ENCODE measurements at places on chromosomes 12 and 14.

DNA sequence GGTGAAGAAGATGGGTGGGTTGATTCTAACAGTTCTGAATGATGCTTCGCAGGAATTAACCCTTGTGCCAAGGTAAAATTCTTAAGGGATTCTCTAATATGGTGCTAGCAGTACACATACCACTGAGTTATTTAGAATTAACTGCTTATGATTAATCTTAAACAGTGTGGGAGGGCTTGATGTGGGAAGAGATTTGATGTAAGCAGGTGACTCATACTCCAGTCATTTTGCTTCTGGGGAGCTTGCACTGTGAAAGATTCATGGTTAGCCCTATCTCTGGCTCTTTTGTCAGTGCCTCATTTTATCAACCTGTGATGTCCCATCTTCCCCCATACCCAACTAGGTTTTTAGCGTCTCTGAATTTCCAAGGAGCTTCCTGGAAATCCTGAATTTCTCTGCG, 83.8 kb downstream of the NRXN3 start:
- H3K4me3 ChIP-seq = no peak overlapping the region
- no peak for DNase-seq
- no peak overlapping the region for H3K27ac ChIP-seq

DNA sequence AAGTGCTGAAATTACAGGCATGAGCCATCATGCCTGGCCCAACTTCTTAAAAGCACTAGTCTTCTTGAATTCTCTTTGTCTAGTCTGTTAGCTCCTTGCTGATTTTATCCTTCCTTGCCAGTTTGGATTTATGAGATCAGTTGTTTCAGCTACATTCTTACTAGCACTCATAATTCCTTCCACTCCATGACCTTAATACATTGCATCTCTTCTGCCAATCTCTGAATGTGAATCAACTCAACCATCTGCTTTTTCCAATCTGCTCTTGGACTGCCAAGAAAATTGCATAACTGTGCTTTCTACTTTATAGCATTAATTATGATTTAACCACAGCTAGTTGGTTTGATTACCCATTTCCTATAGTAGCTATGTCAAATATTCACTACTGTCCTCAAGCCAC, 14.9 kb upstream of the HEATR5A start:
- no peaks in the 10 kb centered on the region for H3K27me3 ChIP-seq
- peaks cover 11% of the 10 kb centered on the region for H3K4me1 ChIP-seq
- H3K36me3 ChIP-seq = peaks cover 5% of the 10 kb centered on the region
- no peak overlapping the region for H3K27ac ChIP-seq
- DNase-seq = no peak

DNA sequence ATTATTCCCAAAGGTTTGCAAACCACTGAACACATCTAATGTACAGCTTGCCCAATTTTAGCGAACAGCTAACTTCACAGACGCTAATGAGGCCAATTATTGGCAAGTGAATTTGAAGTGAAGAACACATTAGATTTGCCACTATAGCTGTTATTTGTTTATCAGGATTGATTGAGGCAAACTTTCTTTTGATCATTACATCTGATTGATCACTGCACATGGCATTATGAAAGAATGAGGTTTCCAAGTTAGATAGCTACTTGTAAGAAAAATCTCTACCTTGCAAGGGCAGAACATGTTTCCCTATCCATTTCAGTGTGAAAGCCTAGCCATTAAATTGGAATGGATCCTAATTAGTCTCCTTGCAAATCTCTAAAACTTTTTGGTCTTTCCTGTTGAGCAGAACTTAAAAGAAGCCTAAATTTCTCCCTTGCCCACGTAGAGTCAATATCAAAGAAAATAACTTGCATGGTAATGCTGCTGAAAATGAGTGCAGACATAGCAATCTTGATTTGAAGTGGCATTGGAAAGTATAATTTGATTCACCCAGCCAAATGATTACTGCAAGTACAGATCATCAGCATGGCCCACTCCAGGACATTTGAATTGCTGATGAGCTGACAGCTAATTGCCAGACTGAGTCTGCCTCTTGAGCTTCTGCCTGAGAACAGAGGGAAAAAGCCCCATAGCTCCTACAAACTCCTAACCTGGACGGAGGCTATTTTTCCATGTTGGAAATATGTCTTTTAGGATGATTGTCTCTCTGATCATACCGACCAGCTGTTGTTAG, 98.6 kb downstream of the TPH2 start:
- H3K27me3 ChIP-seq = no peaks in the 10 kb centered on the region
- H3K4me3 ChIP-seq = no peak overlapping the region
- H3K36me3 ChIP-seq = no peaks in the 10 kb centered on the region
- no peak overlapping the region for H3K27ac ChIP-seq

GRCh38 chr12:77294016-77294415, 228.6 kb upstream of the E2F7 start:
- H3K36me3 ChIP-seq = no peaks in the 10 kb centered on the region
- no peak overlapping the region for H3K4me3 ChIP-seq
- H3K27ac ChIP-seq = no peak overlapping the region
- H3K4me1 ChIP-seq = no peaks in the 10 kb centered on the region
- DNase-seq = no peak
- H3K27me3 ChIP-seq = no peaks in the 10 kb centered on the region

DNA sequence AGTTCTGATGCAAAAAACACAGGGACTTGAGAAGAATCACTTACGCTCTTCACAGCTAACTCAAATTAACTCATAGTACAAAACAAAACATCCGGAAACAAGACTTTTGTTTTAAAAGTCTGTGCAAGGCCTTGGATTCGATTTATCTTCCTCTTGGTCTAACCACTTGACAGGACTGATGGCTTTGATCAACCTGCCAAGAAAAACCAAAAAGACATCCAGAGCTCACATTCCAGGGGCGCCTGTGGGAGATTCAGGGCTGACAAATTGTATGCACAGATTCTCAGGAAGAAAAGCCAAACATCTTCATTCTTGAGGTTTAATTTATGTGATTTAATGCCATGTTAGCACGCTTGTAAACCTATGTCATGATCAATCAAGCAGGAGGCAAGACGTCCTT, 129.1 kb upstream of the TMCC3 start:
- H3K4me1 ChIP-seq = no peaks in the 10 kb centered on the region
- no peaks in the 10 kb centered on the region for H3K27me3 ChIP-seq
- no peak overlapping the region for H3K4me3 ChIP-seq

DNA sequence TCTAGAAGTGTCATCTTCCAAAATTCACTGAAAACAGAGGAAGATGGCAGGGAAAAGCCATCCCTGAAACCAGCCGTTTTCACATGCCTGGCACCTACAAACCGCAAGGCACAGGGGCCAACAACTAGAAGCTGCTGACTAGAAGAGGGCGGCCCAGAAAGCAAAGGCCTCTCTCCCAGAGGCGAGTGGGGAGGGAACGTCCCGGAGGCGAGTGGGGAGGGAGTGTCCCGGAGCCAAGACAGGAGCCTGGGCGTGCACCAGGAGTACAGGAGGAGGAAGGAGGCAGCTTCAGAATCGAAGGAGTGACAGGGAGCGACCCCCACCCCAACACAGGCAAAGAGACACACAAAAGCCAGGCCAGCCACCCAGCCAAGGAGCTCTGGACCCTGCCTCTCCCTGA, 21.0 kb downstream of the ANKLE2 start:
- no peak overlapping the region for H3K27ac ChIP-seq
- DNase-seq = no peak
- H3K4me3 ChIP-seq = no peak overlapping the region
- H3K27me3 ChIP-seq = no peaks in the 10 kb centered on the region

- no peak for DNase-seq
- no peak overlapping the region for H3K4me3 ChIP-seq
- no peak overlapping the region for H3K27ac ChIP-seq
- no peaks in the 10 kb centered on the region for H3K36me3 ChIP-seq
- H3K4me1 ChIP-seq = peaks cover 3% of the 10 kb centered on the region
- H3K27me3 ChIP-seq = no peaks in the 10 kb centered on the region
Observed at GRCh38 chr14:25090716-25091454, 40.9 kb upstream of the STXBP6 start.

GRCh38 chr12:69241438-69242092, 2.2 kb downstream of the CPSF6 start:
- no peaks in the 10 kb centered on the region for H3K27me3 ChIP-seq
- no peak for DNase-seq
- no peaks in the 10 kb centered on the region for H3K36me3 ChIP-seq
- H3K4me1 ChIP-seq = peaks cover 53% of the 10 kb centered on the region
- peak overlapping the region; percentile 96 for H3K27ac ChIP-seq
- peak overlapping the region; percentile 85 for H3K4me3 ChIP-seq

GRCh38 chr14:78992867-78993266, 822.7 kb downstream of the NRXN3 start:
- no peak for DNase-seq
- H3K27me3 ChIP-seq = no peaks in the 10 kb centered on the region
- no peak overlapping the region for H3K27ac ChIP-seq

- no peak overlapping the region for H3K4me3 ChIP-seq
- no peaks in the 10 kb centered on the region for H3K27me3 ChIP-seq
- no peaks in the 10 kb centered on the region for H3K4me1 ChIP-seq
Observed at GRCh38 chr14:105286759-105287144, 14.0 kb downstream of the BRF1 start.

- H3K27ac ChIP-seq = no peak overlapping the region
- no peaks in the 10 kb centered on the region for H3K36me3 ChIP-seq
- H3K4me1 ChIP-seq = peaks cover 35% of the 10 kb centered on the region
- no peak overlapping the region for H3K4me3 ChIP-seq
- DNase-seq = no peak
Observed at GRCh38 chr14:22854963-22855724, 16.4 kb upstream of the LRP10 start.

DNA sequence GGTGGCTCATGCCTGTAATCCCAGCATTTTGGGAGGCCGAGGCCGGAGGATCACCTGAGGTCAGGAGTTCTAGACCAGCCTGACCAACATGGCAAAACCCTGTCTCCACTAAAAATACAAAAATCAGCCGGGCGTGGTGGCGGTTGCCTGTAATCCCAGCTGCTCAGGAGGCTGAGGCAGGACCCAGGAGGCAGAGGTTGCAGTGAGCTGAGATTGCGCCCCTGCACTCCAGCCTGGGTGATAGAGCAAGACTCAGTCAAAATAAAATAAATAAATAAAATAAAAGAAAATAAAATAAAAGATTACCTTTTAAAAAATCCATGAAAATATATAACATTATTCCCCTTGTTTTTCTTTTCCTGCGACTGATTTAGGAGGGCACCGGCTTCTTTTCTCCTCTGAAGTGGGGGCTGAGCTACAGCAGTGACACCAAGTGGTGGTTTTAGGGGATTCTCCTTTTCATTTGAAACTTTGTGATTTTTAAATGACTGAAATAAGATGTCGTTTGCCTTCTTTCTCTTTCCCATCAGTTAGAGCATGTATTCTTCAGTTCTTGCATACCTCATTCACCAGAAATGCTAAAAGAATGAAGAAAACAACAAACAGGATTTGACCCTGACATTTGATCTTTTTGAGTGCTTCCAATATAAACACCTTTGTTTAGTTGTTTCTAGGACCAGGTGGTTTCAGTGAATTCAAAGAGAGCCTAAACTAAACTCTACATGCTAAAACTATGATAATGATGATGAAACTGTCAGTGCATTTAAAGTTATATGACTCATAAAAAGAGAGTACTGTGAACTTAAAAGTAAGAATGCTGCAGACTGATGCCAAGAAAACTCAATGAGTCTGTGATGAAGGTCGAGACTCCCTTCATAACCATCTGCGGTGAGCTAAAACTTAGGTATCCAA, 22.6 kb upstream of the PKP2 start:
- H3K4me3 ChIP-seq = no peak overlapping the region
- DNase-seq = no peak
- no peaks in the 10 kb centered on the region for H3K36me3 ChIP-seq
- H3K27me3 ChIP-seq = no peaks in the 10 kb centered on the region

GRCh38 chr14:73245480-73246325, 8.4 kb downstream of the PAPLN start:
- peaks cover 18% of the 10 kb centered on the region for H3K36me3 ChIP-seq
- no peak overlapping the region for H3K27ac ChIP-seq
- peak overlapping the region; percentile 46 for H3K4me3 ChIP-seq
- H3K4me1 ChIP-seq = peaks cover 36% of the 10 kb centered on the region
- no peak for DNase-seq
- H3K27me3 ChIP-seq = no peaks in the 10 kb centered on the region

DNA sequence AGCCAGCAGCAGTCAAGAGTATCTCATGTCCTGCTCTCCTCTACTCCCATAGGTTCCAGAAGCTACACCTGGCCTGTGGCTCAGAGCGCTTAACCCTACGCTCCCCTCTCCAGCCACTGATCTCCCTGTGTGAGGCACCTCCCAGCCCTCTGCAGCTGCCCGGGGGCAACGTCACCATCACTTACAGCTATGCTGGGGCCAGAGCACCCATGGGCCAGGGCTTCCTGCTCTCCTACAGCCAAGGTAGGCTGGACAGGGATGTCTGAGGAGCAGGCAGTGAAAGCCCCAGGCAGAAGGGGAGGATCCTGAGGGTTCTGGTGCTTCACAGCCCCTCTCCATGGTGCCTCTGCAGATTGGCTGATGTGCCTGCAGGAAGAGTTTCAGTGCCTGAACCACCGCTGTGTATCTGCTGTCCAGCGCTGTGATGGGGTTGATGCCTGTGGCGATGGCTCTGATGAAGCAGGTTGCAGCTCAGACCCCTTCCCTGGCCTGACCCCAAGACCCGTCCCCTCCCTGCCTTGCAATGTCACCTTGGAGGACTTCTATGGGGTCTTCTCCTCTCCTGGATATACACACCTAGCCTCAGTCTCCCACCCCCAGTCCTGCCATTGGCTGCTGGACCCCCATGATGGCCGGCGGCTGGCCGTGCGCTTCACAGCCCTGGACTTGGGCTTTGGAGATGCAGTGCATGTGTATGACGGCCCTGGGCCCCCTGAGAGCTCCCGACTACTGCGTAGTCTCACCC, 3.6 kb downstream of the LRP10 start:
- H3K27me3 ChIP-seq = no peaks in the 10 kb centered on the region
- H3K36me3 ChIP-seq = peaks cover 45% of the 10 kb centered on the region
- H3K4me3 ChIP-seq = no peak overlapping the region

DNA sequence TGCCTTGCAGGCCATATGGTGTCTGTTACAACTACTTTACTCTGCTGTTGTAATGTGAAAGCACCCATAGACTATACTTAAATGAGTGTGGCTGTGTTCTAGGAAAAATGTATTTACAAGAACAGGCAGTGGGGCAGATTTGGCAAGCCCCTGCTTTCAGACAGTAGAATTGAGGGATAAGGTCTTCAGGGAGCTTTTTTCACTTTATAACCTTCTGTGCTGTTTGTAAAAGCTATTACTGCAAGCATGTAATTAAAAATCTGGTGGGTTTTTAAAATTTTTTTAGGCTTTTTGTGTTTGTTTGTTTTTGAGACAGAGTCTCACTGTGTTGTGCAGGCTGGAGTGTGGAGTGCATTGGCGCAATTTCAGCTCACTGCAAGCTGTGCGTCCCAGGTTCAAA, 73.9 kb downstream of the VEZT start:
- H3K4me1 ChIP-seq = peaks cover 5% of the 10 kb centered on the region
- peaks cover 84% of the 10 kb centered on the region for H3K36me3 ChIP-seq
- no peak overlapping the region for H3K27ac ChIP-seq
- H3K27me3 ChIP-seq = no peaks in the 10 kb centered on the region
